Mesothelial cell of epicardium (in vitro differentiated cells): ENCODE measurements at places on chromosomes 6 and 20.

DNA sequence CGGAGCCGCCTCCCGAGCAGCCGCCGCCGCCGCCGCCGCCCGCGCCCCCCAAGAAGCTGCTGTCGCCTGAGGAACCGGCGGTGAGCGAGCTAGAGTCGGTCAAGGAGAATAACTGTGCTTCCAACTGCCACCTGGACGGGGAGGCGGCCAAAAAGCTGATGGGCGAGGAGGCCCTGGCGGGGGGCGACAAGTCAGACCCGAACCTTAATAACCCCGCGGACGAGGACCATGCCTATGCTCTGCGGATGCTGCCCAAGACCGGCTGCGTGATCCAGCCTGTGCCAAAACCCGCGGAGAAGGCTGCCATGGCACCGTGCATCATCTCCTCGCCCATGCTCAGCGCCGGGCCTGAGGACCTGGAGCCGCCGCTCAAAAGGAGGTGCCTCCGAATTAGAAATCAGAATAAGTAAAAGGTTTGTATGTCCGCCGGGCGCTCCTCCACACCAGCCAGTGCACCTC lies 145.2 kb downstream of the SOBP start:
- no peak for DNase-seq

DNA sequence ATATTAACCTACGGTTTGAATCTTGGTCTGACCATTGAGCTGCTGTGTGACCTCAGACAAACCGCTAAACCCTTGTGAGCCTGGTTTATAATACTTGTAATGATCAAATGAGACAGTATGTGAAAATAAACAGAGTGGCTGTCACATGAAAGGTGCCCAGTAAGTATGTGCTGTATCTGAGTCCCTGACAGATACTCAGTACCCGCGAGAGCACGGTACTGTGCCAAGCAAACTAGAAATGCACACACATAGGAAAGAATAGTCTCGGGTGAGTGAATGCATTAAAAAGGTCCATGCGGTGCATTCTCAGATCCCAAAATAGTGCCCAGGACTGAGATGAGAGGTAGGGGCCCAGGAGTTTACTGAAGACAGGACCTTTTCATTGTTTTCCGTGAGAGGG lies 93.3 kb downstream of the PPP1R14C start:
- DNase-seq: no peak

DNA sequence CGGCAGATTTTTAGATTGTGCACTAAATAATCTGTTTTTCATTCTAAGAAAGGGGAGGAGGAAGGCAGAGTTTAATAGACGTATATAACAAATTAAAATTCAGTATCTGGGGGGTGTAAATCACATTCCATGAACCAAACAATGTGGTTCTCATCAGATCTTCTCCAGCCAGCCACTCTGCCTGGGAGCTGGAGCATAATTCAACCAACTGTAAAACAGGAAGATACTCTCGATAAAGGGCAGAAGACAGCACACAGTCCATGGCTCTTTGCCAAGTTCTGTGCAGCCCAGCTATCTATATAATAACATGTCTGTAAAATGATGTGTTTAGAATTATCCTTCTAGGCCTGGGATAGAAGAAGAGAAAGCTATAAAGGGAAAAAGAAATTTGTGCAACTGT lies 289.9 kb upstream of the ZFP64 start:
- DNase-seq: peak; percentile 45

GRCh38 chr20:15195378-15195777 lies 858.0 kb upstream of the FLRT3 start:
- no peak for DNase-seq

DNA sequence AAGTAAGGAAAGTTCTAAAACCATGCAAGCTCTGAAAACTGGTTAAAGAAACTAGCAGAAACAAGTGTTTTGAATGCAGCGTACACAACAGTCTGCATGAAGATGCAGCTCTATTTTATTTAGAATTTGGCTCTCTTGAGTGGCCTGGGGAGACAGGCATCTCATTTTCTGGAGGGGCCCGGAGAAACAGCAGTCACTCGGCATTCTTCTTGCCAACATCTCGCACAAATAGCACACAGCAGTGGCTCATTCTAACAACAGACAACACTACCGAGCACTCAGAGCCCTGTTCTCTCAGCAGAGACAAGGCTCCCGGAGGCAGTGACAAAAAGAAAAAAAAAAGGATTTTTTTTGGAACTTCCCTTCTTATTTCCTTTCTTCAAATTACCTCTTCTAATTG lies 108.5 kb upstream of the STMND1 start:
- DNase-seq: no peak

DNA sequence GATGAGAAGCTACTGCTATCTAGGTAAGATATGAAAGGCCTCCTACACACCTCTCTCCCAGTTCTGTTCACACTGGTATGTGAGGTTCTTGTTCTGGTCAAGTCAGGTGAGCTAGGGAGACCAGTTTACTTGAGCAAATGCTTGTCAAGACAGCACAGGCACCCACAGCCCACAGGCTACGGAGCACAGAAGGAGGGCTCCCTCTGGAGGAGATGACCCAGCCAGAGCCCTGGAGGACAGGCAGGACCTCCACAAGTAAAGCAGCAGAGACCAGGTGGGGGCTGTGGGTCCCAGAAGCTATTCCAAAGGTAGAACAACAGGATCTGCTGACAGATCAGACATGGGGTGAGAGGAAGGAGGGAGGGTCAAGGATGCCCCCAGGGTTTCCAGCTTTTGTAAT lies 13.2 kb downstream of the MMP24OS start:
- DNase-seq: no peak

DNA sequence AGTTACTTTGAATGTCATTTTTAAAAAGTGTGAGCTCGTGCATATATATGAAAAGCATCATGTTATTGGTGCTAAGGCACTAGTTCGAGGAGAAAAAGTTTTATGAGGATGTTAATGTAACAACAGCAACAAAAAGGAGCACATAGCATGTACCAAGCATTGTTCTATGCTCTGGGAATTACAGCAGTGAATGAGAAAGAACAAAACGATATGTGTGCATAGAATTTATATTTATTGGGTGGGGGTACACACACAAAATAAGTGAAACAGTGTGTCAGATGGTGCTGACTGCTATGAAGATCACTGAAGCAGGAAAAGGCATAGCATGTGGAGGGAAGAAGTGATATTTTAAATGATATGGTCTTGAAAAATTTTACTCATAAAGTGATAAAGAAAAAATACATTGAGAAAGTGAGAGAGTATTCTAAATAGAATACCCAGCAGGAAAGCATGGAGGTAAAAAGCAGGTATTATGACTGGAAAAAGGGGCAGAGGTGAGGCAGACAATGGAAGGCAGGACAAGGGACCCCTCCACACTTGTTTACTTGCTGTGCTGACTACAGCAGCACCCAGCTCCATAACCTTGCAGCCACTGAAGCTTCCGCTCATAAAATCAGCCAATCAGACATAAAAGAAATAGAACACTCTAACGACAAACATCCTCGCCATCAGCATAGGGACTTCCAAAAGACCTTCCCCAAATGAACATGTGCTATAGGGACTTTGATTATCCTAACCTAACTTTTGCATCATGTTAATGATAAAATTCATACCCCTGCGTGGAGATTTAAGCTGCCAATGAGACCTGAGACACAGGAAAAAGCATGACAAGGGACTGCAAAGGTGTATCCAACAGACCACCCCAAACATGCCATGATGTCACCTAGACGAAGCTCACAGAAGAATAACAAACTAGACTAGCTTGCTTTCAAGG lies 119.9 kb downstream of the HFE start:
- no peak for DNase-seq

GRCh38 chr6:140385679-140386078 lies 1011.2 kb upstream of the CITED2 start:
- DNase-seq: no peak
